Cortex of kidney (tissue), 1 donor: ENCODE measurements at places on chromosomes 6 and 20.

DNA sequence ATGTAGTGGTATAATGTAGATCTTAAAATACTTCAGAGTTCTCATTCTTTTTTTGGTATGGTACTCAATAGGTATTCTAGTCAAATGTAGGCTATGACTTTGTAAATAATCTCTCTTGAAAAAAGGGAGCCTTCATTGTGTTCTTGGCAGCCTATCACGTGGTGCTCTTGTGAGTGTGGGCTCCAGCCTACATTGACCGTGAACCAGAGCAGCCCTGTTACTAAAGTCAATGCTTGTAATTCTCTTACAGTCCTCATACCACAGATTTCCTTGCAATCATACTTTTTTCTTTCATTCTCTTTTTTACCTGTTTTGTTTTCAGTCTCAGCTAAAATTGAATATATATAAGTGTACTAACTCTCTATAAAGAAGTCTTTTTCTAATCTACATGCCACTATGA is 31.1 kb downstream of the ARID1B start:
- DNase-seq: no peak

DNA sequence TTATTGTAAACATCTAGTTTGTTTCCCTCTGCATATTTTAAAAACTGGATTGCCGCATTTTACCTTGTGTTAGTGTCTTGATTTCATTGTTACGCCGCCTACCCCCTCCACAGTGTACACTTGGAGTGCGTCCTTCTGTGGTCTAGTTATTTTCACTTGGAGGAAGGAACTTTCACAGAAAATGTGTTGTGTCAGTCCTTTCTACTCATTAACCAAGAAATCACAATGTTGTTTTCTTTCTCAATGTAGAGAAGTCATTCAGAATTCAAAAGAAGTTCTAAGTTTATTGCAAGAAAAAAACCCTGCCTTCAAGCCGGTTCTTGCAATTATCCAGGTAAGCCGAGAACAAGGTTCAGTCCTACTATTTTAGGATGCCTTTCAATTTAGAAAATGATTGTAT is 10.3 kb downstream of the MTHFD1L start:
- DNase-seq: no peak

GRCh38 chr6:89116702-89117101 is 1.2 kb downstream of the SRSF12 start:
- no peak for DNase-seq

GRCh38 chr6:98825600-98826230 is 8.7 kb upstream of the POU3F2 start:
- no peak for DNase-seq

- no peak for DNase-seq
Observed at GRCh38 chr6:39669207-39669972, 55.8 kb downstream of the KIF6 start.
